Activated T-helper 1 cell treated with anti-CD3 and anti-CD28 coated beads, Interleukin-12 subunit alpha, Interleukin-12 subunit beta, Interleukin-2, Interleukin-4 antibody, amounts not matched to agents 30 ng/mL and 10 ng/mL and 1 ng/mL, durations not matched to agents 14 hours and 24 hours and 36 hours (primary cell): ENCODE measurements at places on chromosomes 7 and 10.

DNA sequence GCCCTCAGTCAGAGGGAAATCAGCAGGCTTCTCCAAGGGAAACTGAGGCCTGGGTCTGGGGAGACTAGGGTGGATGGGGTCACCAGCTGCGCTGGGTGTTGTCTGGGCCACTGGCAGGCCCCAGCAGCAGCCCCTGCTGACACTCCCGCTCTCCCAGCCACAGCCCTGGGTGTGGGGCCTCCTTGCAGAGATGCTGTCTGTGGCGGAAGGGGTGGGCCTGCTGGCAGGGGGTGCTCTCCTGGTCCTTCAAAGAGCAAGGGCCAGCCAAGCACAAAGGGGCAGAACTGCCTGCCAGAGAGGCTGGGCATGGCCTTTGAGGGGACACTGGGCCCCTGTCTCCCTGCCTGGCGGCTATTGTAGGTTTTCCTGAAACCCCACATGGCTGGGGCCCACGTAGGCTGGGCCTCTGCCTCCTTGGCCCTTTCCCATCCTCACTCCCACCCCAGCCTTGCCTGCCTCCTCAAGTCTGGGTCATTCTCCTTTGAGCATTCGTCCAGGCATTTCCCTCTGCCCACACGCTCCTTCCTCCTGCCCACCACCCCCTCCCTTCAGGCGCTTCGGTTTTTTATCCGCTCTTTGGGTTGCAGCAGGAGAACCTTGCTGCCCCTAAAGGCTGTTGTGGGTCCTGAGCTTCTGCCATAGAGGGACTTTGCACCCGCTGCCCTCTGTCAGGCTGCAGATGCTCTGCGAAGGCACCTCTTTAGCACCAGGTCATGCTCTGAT lies 9.1 kb downstream of the COL13A1 start:
- no peak for DNase-seq

DNA sequence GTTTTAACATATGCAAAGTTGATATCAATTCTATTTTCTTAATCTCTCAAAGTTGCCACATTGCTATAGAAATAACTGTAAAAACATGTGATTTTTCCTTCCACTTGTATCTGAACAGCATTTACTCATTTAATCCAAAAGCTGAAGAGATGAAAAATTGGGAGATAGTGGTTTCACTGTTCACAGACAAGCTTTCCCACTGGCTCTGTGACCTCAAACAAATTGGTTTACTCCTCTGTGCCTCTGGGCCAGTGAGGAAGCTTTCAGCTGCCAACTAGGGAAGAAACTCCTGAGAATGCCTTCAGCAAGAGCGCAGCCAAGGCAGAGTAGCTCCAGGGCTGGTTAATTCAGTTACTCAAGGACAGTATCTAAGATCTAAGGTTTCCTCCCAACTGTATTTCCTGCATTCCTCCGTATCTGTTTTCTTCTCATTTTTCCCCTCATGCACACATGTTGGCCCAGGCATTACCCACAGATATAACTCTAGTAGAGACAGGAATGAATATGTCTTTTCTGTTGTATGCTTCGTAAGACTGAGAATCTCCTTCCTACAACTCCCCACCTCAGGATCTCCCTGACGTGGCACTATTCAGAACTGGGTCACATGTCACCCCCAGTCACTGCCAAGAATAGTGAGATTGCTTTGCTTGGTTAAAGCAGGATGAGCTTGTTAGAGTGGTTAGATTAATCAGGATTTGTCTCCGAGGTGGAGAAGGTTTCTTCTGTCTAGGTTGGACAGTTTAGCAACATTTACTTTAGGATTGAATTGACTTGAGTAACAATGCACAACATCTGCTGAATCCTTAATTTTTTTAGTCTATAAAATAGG lies 315.7 kb downstream of the NRG3 start:
- DNase-seq: no peak

GRCh38 chr7:33640741-33641140 lies 264.6 kb upstream of the BMPER start:
- DNase-seq: no peak

GRCh38 chr10:83214136-83214535 lies 925.2 kb upstream of the GHITM start:
- no peak for DNase-seq

DNA sequence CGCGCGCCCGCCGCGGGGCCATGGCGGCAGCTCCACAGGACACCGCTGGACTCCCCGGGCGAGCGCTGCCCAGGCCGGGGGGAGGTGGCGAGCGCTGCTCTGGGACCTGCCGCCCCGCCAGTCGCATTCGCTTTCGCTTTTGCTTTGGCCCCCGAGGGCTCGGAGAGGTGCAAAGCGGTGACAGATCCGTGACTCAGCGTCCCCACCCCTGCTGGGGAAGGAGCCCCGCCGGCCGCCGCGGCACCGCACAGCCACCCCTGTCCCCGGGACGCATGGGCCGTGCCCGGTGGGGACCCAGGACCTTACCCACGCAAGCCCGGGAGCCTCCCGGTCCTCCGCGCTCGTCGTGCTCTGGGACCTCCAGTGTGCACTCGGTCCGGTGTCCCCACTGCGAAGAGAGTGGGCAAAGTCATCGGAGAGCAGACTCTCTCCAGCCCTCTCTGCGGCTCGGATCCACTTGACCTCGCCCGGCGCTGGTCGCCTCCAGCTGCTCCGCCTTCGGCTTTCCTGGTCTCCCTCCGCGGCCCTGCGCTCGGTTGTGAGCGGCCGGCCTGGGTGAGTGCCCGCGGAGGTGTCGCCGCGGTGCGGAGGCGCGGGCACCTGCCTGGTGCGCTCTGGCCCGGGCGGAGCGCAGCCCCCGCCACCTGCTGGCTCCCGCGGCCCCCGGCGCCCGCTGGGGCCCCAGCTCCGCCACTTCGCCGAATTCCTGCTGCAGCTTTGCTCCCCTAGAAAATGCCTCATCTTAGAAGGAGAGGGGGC lies at the start of gene IL15RA:
IL15RA (minus strand) TSS at position 73 of the 759 bp plus-strand sequence; CDS start at position 22, 51 bp downstream.
- DNase-seq: peak; percentile 88

DNA sequence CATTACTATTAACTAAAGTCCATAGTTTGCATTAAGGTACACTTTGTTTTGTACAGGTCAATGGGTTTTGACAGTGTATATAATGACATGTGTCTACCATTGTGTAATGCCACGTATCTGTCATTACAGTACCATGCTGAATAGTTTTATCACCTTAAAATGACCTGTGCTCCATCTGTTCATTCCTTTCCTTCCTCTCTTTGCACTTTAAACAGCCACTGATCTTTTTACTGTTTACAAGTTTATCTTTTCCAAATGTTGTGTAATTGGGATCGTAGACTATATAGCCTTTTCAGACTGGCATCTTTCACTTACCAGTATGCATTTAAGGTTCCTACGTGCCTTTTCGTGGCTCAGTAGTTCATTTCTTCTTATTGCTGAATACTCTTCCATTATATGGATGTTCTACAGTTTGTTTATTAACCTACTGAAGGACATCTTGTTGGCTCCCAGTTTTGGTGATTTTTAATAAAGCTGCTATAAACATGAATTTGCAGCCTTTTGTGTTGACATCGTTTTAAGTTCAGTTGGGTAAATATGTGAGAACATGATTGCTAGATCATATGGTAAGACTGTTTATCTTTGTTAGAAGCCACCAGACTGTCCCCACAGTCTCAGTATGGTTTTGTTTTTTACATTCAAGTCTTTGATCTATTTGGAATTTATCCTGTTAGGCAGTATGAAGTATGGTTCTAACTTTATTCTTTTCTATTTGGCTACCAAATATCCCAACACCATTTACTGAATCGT lies 24.7 kb downstream of the STAM start:
- no peak for DNase-seq

GRCh38 chr7:97460433-97460832 lies 271.5 kb upstream of the TAC1 start:
- DNase-seq: no peak

DNA sequence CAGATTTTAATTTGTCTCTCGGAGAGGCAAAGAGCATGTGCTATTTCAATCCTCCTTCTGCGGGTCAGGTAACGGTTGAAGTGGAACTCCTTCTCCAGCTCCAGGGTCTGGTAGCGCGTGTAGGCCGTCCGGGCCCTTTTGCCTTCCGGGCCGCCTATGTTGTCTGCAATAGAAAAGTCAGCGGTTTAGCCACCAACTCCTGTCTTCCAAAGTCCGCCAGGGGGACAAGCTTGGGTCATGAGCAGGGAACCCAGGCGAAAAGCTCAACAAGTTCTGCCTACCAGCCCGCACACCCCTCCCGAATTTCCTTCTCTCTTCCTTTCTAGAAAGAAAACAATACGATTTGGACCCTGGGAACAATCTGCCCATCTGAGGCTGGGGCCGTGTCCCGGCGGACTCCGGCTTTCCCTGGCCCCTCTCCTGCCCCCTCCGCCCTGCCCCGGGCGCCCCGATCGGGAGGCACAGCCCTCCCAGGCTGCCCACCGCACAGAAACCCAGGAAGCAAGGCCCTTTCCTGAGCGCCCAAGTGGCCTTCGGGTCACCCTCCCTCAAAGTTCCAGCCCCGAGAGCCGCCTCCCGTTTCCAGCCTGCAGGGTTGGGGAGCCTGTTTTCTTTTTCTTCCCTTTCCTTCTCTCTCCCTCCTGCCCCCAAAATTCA lies 1.4 kb downstream of the HOXA5 start:
- DNase-seq: no peak

DNA sequence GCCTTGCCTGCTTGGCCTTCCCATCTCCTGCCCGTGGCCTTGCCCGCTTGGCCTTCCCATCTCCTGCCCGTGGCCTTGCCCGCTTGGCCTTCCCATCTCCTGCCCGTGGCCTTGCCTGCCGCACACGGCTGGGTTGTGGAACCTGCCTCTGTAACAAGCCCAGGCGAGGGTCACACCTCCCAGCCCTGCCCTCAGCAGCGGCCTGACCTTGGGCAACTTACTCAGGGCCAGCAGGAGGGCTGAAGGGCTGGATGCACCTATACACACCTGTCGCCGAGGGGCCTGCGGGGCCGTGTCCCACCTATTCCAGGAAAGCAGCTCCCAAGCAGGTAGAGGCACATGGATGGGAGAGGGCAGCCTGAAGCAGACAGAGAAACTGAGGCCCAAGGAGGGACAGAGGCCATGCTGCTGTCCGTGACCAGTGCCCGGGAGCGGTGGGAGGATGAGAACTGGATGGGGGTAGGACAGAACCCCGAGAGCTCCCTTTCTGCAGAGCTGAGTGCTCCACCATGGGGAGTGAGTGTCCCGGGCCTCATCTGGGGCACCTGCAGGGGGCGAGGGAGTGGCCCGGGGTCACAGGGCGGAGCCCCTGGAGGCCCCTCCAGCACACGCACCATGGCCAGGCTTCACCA lies 277.6 kb downstream of the ELFN1 start:
- DNase-seq: no peak

DNA sequence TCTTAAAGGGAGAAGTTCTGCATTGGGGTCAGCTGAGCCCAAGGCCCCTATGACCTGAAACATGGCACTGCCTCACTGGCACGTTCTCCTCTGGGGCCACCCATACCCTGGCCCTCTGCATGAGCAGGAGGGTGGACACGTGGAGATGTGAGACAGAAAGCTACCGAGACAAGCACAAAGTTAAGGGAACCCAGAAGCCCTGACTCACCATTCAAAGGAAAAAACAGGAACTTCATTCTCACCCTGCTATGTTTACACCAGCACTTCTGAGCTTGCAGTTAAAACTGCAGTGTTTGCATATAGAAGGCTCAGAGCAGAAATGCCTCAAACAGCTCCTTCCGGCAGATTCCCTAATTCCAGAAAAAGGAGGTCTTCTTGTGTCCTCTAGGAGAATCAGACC lies 41.7 kb downstream of the DENND11 start:
- DNase-seq: no peak

DNA sequence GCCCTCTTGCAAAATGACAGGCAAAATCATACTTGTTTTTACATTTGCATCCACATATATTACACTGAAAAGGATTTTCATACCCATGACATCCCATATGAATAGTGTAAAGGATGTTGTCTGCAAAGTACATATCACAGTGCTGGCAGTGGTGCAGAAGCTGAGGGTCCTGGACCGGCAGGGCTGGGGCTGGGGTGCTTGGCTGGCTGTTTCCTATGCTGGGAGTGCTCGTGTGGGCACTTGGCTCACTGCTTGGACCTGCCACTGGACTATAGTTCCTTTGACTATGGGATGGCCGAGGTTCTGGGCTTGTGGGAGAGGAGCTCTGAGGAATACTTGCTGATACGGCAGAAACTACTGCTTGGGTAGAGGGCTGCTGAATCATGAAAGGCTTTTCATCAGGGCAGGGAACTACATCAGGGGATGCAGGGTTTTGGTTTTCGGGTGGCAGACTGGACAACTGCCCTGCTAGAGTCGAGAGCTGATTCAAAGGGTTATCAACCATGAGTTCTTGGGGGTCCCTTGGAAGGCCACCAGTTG lies 13.7 kb downstream of the PSTK start:
- DNase-seq: no peak
